H9 (cell line): ENCODE measurements at places on chromosomes 1 and 21.

DNA sequence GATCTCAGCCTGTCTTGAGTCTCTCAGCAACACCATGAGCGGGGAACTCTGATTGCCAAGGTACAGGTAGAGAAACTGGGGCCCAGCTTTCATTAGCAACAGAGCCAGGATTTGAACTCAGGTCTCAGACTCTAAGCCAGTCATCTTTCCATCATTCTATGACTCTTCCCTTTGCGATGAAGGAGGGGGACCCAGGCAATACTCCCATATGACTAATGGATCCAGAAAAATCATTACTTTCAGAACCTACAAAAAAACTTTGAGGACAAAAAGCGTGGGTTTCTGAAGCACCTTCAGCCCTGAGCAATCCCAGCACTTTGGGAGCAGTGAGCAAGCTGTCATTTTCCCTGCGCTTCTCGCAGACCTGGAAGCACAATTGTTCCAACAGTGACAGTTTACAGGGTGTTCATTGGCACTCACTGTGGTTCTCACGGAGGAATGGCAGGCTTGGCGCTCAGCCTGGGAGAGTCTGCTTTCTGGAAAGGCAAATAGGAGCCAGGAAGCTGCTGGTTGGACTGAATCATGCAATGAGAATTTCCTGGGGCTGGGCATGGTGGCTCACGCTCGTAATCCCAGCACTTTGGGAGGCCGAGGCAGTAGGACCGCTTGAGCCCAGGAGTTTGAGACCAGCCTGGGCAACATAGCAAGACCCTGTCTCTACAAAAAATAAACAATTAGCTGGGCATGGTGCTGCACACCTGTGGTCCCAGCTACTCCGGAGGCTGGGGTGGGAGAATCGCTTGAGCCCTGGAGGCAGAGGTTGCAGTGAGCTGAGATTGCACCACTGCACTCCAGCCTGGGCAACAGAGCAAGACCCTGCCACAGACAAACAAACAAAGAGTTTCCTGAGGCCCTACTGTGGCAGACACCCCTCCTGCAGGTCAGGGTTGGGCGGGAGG is 40.1 kb downstream of the SLC2A7 start:
- DNase-seq, result no peak

GRCh38 chr21:29205988-29206387 is 75.5 kb downstream of the MAP3K7CL start:
- no peak for DNase-seq

- no peak for DNase-seq
Measured at GRCh38 chr1:187078321-187078720, 249.6 kb downstream of the PLA2G4A start.

DNA sequence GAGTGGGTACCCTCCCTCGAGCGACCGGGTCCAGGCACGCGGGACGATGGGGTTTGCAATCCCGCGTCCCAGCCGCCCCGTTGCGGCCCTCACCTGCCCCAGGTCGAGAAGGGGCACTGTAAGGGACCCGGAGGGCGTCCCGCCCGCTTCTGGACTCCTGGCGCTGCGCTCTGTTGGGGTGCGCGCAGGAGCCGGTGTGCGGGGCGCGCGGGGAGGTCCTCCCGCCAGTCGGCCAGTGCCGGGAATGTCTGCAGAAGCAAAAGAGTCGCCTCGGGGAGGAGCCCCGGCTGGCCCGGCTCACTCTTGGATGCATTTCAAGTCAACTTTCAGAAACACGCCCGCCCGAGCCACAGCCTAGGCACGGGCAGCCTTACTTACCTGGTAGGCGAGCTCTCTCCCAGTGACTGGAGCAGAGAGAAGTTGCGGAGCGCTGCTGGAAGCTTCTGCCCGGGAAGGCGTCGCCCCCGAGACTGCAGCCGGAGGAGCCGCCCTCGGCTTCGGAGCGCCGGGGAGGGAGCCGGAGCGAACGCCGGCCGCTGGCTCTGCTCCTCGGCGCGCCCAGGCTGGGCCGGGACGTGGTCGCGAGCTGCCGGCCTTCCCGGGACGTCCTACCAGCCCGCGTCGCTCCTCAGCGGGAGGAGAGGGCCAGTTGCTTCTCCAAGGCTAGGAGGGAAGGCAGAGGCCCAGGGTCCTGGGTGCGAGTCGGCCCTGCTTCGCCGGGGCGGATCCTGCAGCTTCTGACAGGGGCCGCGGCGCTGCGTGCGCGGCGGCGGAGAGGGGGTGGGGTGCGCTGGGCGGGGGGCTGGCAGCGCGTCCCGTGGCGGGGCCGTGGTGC is at the start of gene LMX1A:
Gene LMX1A, minus strand, starts transcription at position 739 of the 835 bp plus-strand sequence. CDS start 1,156 bp downstream, outside the sequence.
- peak; percentile 57 for DNase-seq

- DNase-seq, result no peak
Measured at GRCh38 chr1:34378968-34379856, 202.5 kb downstream of the C1orf94 start.

GRCh38 chr1:64167176-64167575 is 36.2 kb upstream of the UBE2U start:
- DNase-seq, result no peak

- DNase-seq, result no peak
Measured at GRCh38 chr21:41836166-41837015, 42.8 kb downstream of the PRDM15 start.

DNA sequence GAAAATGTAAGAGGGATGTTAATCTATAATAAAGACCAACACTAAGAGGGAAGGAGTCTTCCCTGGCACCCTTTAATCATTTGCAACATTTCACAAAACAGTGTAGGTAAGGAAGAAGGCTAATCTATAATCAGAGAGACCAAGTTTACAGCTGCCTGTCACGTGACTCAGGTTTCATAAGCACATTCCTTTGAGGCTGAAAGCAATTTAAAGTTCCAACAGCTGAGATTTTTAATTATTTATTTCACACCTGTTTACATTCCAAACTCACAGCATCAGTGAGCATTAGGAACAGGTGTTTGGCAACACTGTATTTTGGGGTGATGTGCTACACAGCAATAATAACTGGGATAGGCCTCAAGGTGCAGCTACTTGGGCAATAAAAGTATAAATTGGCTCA is 75.7 kb upstream of the PGBD5 start:
- no peak for DNase-seq

DNA sequence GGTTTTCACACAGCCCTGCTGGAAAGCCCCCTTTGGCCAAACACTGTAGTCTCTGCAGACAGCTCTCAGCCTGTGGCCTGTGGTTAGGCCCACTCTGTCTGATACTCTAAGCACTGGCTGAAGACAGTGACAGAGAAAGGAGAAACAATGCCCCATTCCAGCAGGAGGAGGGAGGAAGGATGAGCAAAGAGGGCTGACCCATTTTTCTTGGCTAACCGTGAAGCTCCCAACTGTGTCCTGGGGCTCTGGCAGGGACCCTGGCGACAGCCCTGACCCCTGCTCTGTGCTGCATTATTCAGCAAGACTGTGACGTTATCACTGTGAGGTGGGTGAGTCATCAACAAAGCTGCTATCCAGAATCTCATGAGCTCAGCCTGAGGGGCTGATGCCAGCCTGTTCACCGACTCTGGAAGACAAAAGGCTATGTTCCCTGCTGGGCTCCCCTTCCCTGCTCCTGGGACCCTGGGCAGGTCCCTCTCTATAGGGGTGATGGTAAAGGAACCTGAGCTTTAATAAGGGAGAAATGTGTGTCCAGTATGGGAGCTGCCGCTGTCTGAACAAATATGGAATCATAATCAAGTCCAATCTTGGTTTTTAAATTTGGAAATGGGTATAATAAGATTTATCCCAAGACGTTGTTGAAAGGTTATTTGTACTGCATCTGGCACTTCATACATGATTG is 107.0 kb downstream of the RHOU start:
- DNase-seq, result no peak

- peak; percentile 95 for DNase-seq
Measured at GRCh38 chr1:6486433-6487011, 4.9 kb downstream of the PLEKHG5 start.
